ENCODE measurements at places on chromosomes 6 and 20. TPM values are rescaled to one million over a fixed set of nuclear protein-coding genes. Genes with fewer than 3 reads are reported as not detected.

DNA sequence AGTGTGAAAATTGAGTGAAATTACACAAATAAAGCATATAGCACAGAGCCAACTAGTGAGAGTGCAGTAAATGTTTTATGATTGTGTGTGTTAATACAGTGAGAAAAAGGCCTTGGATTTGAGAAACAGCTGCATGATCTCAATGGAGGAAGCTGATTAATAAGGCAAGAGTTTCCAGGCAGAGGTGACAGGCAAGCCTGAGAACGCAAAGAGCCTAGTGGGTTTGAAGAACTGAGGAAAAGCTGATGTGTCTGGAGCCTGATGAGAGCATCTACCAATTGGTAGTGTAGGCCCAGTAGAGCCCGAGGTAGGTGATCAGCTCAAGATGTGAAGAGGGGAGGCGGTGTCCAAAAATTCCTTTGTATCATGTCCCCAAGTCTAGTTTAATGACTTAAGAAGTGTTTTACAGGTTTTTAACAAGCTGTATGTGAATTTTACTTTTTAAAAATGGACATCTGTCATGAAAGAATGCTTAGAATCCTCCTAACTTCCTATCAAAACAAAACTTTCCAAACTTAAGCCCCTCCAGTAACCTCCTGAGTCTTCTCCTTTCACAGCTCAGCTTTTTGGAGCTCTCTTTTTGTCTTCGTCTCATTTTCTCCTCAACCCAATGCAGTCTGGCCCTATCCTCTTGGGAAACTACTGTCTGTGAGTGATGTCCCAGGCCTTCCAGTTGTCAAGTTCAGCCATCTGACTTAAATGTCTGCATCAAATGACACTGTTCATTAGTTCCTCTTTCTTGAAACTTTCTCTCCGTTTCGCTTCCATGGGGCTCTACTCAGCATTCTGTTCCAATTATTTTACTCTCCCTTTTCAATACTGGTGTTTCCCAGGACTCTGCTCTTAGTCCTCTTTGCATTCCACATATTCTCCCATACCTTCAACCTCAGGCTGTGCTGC lies 1.2 kb downstream of the CDC40 start:
- DNase-seq = no peak
- no peak overlapping the region for H3K27ac ChIP-seq
- H3K36me3 ChIP-seq = no peaks in the 10 kb centered on the region
- H3K4me1 ChIP-seq = peaks cover 15% of the 10 kb centered on the region

DNA sequence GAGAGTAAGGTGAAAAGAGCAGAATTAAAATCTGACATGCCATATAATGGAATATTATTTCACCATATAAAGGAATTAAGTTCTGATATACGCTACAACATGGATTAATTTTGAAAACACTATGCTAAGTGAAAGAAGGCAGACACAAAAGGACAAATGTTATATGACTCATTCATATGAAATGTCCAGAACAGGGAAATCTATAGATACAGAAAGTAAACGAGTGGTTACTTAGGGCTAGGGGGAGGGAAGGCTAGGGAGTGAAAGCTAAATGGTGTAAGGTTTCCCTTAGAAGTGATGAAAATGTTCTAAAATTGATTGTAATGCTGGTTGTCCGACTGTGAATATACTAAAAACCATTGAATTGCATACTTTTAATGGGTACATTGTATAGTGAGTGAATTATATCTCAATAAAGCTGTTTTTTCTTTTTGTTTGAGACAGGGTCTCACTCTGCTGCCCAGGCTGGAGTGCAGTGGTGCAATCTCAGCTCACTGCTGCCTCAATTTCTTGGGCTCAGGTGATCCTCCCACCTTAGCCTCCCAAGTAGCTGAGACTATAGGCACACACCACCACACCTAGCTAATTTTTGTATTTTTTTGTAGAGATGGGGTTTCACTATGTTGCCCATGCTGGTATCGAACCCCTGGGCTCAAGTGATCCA lies 8.2 kb downstream of the PRPH2 start:
- no peak for DNase-seq
- H3K36me3 ChIP-seq = no peaks in the 10 kb centered on the region
- no peak overlapping the region for H3K4me3 ChIP-seq
- H3K27ac ChIP-seq = no peak overlapping the region

The CBFA2T2 gene
- total RNA-seq = 13.6 TPM

DNA sequence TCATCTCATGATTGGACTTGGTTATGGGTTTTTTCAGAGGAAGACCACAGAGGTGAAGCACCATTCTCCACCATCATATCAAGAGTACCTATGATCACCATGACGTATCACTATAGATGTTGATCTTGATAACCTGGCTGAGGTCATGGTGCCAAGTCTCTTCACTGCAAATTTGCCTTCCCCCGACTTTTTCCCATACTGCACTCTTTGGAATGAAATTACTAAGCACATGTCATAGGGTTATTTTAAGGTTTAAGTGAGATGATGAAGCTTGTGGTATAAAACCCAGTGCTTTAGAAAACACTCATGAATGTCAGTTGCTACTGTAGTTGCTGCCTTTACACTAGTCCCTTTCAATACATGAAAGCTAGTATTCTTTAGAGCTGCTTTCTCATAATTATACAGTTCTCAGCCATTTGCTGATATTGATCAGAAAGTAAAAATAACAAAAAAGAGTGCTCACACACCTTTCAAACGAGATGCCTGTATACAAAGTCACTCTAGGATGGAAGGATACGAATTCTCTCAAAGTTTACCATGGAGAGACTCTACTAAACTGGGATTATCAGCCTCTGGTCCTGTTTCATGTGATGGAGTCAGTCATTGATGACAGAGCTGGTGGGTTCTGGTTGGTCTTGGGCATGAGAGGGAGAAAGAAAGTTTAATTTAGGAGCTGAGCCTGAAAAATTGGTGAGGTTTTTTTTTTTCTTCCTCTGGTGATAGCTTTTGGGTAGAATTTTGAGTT lies 228.1 kb downstream of the PRL start:
- DNase-seq = no peak
- H3K27ac ChIP-seq = peak overlapping the region; percentile 25
- H3K36me3 ChIP-seq = no peaks in the 10 kb centered on the region
- H3K4me1 ChIP-seq = no peaks in the 10 kb centered on the region
- no peak overlapping the region for H3K4me3 ChIP-seq
- no peaks in the 10 kb centered on the region for H3K27me3 ChIP-seq

GRCh38 chr6:20866036-20866435 lies 331.8 kb downstream of the CDKAL1 start:
- H3K4me3 ChIP-seq = no peak overlapping the region
- H3K4me1 ChIP-seq = no peaks in the 10 kb centered on the region
- H3K36me3 ChIP-seq = no peaks in the 10 kb centered on the region
- no peaks in the 10 kb centered on the region for H3K27me3 ChIP-seq

DNA sequence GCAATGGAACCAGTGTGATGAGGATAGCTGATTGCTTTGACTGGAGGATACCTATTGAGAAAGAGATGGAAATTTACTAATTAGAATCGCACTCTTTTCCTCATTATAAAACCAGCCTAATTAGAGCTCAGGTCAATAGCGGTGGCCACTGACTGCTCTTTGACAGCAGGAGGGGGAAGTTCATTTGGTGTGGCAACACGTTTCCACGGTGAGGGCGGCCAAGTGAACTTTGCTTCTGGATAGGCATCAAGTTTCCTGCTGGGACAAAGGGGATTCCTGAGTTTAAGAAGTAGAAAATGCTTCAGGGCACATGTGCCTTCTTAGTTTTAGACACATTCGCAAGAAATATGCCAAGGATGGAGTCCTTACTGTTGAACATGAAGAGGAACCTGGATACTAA lies 145.3 kb upstream of the NRN1 start:
- no peak overlapping the region for H3K27ac ChIP-seq
- DNase-seq = no peak
- H3K4me1 ChIP-seq = no peaks in the 10 kb centered on the region
- H3K4me3 ChIP-seq = no peak overlapping the region

GRCh38 chr6:118894425-118895260 lies 691 bp downstream of the ASF1A start:
- peak; percentile 55 for DNase-seq
- H3K36me3 ChIP-seq = no peaks in the 10 kb centered on the region

- no peak overlapping the region for H3K4me3 ChIP-seq
- no peaks in the 10 kb centered on the region for H3K27me3 ChIP-seq
- no peaks in the 10 kb centered on the region for H3K4me1 ChIP-seq
- H3K36me3 ChIP-seq = no peaks in the 10 kb centered on the region
These were observed 55.0 kb downstream of the LYRM2 start for GRCh38 chr6:89583559-89583958.

The CRISP2 gene
- not detected for total RNA-seq

The SYCP2 gene
- total RNA-seq = 6.9 TPM

DNA sequence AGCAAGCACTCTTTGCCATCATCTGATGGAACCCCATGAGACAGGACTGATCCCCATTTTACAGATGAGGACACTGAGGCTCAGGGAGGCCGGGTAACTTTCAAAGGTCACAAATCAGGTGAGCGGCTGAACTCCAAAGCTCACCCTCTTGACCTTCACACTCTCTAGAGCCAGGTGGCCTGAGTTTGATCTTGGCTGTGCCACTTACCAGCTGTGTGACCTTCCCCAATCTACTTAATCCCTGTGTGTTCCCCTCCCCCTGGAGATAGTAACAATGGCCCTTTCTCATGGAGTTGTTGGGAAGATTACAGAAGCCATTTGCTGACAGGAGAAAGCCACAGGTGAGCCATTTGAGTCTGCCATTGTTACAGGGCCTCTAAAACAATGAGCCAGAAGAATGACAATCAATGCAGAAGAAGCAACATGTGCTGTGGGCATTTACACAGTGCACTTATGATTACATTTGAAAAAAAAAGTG lies 34.5 kb downstream of the BMP7 start:
- no peak overlapping the region for H3K4me3 ChIP-seq
- no peaks in the 10 kb centered on the region for H3K4me1 ChIP-seq
- no peaks in the 10 kb centered on the region for H3K27me3 ChIP-seq
- no peaks in the 10 kb centered on the region for H3K36me3 ChIP-seq
- no peak overlapping the region for H3K27ac ChIP-seq
- DNase-seq = no peak

- no peaks in the 10 kb centered on the region for H3K36me3 ChIP-seq
- no peak overlapping the region for H3K27ac ChIP-seq
- no peak for DNase-seq
- H3K27me3 ChIP-seq = no peaks in the 10 kb centered on the region
- no peaks in the 10 kb centered on the region for H3K4me1 ChIP-seq
These were observed 132.4 kb downstream of the INSM1 start for GRCh38 chr20:20500312-20500711.

- H3K4me3 ChIP-seq = no peak overlapping the region
- no peak overlapping the region for H3K27ac ChIP-seq
- DNase-seq = no peak
- no peaks in the 10 kb centered on the region for H3K36me3 ChIP-seq
- no peaks in the 10 kb centered on the region for H3K27me3 ChIP-seq
These were observed 113.9 kb upstream of the PROKR2 start for GRCh38 chr20:5430670-5431069.

GRCh38 chr20:58709013-58709702 lies 16.6 kb downstream of the NPEPL1 start:
- H3K36me3 ChIP-seq = no peaks in the 10 kb centered on the region
- H3K4me1 ChIP-seq = no peaks in the 10 kb centered on the region
- H3K27ac ChIP-seq = no peak overlapping the region
- H3K4me3 ChIP-seq = no peak overlapping the region
- DNase-seq = no peak
- no peaks in the 10 kb centered on the region for H3K27me3 ChIP-seq

The HIVEP1 gene
- 38.1 TPM for total RNA-seq

The TBXT gene
- not detected for total RNA-seq

DNA sequence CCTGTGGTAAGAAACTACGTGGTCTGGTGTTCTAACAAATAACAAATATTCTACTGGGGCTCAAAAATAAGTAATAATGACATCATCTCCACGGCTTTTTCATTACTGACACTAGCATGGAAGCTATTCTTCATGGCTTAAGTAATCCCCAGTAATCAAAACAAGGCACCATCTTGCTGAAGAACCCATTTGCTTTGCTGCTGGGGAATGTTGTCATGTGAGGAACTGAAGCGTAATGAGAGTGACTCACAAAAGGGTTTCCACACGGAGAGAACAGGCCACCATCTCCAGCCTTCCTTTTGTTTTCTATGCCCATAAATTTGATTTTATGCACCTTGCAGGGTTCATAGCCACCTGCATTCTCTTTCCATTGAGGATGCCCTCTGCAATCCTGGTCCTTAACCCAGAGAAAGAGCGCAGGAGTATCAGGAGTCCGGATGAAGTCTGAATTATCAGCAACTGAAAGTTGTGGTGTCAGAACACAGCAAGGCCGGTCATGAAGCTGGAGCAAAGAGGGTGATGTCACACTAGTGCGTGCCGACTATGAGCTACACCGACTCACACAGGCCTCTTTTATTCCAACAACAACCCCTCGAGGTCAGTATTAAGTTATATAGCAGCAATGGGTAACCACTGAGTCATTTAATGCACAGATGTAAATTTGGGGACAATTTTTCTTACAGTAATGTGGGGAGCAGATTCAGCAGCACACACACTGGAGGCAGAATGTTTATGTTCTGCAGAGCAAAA lies 173.7 kb upstream of the SSTR4 start:
- no peaks in the 10 kb centered on the region for H3K27me3 ChIP-seq
- no peaks in the 10 kb centered on the region for H3K36me3 ChIP-seq
- no peaks in the 10 kb centered on the region for H3K4me1 ChIP-seq
- DNase-seq = no peak
- no peak overlapping the region for H3K4me3 ChIP-seq

The SMPD2 gene
- 5.5 TPM for total RNA-seq

The ADGRF5 gene
- 21.5 TPM for total RNA-seq

DNA sequence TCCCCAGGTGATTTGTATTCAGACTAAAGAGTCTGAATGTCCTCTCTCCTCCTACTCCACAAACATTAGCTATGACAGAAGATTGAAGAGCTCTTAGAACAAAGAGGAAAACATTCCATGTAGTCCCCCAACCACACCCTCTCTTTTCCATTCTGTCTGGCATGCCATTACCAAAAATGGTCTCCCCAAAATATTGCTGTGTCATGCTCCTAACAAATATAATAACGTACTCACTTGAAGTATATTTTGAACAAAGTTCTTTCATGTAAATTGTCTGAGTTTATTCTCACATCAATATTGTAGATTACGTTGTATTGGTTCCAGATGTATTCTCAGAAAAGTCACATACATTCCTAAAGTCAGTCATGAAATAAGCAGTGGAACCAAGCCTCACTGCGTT lies 467.3 kb upstream of the IRAK1BP1 start:
- H3K27me3 ChIP-seq = no peaks in the 10 kb centered on the region
- no peak overlapping the region for H3K27ac ChIP-seq
- no peak for DNase-seq
- no peaks in the 10 kb centered on the region for H3K36me3 ChIP-seq

The GUCA1A gene
- not detected for total RNA-seq

The TTLL9 gene
- total RNA-seq = under 0.01 TPM

- H3K4me1 ChIP-seq = no peaks in the 10 kb centered on the region
- no peak overlapping the region for H3K27ac ChIP-seq
- no peaks in the 10 kb centered on the region for H3K27me3 ChIP-seq
- no peak for DNase-seq
These were observed 14.6 kb downstream of the CCM2L start for GRCh38 chr20:32024683-32025295.

Data from uterus (tissue), 4 donors.